Endothelial cell (in vitro differentiated cells): ENCODE measurements at places on chromosomes 2 and 18.

GRCh38 chr2:230161184-230161583 lies 58.6 kb downstream of the SP110 start:
- DNase-seq, result no peak

DNA sequence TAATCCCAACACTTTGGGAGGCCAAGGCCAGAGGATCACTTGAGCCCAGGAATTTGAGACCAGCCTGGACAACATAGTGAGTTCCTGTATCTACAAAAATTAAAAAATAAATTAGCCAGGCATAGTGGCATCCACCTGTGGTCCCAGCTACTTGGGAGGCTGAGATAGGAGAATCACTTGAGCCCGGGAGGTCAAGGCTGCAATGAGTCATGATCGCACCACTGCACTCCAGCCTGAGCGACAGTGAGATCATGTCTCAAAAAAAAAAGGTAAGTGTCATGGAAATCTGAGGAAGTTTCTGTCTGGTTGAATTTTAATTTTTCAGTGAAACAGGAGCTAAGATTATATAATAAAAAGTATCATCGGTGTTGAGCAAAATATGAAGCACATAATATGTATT lies 2.5 kb upstream of the C2orf15 start:
- no peak for DNase-seq

DNA sequence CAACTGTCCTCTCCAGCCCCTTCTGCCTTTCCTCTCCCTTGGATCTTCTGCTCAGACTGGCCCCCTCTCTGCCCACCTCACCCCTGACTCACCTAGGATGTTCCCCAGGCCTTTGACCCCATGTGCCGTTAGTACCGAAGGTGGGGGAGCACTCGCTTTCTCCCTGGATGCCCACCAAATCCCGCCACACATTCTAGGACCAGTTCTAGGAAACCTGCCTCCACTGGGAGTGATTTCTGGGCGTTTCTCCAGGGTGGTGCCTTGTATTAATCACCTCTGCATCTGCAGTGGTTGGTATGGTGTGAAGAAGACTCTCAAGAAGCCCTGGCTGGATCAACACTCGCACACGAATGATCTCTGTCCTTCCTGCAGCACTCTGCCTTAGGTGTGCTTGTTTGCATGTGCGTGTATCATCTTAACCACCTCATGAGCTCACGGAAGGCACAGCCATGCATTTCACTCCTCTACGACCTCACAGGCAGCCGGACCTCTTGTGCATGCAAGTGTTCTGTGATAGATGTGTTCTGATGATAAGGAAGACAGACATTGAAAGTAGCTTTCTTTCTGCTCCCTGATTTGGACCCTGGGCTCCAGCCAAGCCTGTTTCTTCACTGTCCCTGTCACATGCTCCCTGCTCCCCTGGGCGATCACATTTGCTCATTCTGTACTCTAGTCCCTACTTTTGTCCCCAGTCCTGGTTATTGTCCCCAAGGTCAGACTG lies 69.4 kb downstream of the LIPG start:
- DNase-seq, result no peak

GRCh38 chr2:128359841-128360240 lies 41.2 kb upstream of the HS6ST1 start:
- DNase-seq, result no peak

GRCh38 chr18:58687871-58688308 lies 16.6 kb downstream of the MALT1 start:
- no peak for DNase-seq

DNA sequence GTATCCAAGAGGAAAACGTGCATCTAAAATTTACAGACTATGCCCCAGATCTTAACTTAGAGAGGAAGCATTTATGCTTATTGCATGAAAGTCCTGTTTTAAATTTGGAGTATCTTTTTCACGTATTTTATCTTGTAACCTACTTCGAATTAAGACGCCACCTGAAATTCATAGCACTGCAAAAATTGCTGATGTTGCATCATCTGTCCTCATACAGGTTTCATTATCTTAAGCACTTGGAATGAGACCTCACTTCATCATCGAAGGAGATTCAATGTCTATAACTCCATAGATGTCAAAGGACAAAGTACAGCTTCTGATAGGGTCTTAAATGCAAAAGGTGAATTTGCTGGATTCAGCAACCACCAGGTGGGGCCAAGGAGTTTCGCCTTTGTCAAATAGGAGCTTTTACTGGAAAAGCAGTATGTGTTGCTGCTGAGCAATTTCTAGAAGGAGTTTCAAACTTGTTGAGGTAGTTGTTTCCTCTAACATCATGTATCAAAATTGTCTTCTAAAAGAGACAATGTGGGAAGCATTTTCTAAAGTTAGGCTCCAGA lies 106.4 kb upstream of the CCDC85A start:
- DNase-seq, result peak; percentile 58

DNA sequence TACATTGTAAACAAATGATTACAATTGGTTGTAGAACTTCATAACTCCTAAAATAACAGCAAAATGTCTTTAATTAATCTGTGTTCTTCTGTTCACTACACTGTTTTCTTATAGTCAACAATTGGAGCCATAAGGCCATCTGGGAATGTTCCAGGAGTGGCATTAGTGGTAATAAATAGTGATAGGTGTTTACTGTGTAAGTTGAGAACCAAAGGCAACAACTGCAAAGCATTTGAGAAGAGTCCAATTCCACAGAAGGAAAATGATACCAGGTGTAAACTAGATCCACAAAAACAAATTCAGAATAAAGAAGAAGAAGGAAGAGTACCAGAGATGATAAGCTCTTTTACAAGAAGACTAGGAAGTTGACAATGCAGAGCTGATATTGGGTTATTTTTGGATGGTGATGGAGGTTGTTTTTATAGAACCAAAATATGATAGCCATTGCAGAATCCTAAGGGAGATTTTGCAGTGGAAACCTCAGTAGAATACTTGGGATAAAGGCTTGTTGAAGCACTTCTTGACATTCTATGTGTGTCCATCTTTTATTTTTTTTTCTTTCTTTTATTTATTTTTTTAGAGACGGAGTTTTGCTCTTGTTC lies 52.9 kb downstream of the ANTXR1 start:
- DNase-seq, result no peak

GRCh38 chr18:59132810-59133465 lies 6.7 kb upstream of the SEC11C start:
- no peak for DNase-seq

- DNase-seq, result peak; percentile 12
These were observed 9.5 kb downstream of the HK2 start for GRCh38 chr2:74843433-74843832.

- no peak for DNase-seq
These were observed 7.7 kb upstream of the SERPINB8 start for GRCh38 chr18:63962137-63962536.

DNA sequence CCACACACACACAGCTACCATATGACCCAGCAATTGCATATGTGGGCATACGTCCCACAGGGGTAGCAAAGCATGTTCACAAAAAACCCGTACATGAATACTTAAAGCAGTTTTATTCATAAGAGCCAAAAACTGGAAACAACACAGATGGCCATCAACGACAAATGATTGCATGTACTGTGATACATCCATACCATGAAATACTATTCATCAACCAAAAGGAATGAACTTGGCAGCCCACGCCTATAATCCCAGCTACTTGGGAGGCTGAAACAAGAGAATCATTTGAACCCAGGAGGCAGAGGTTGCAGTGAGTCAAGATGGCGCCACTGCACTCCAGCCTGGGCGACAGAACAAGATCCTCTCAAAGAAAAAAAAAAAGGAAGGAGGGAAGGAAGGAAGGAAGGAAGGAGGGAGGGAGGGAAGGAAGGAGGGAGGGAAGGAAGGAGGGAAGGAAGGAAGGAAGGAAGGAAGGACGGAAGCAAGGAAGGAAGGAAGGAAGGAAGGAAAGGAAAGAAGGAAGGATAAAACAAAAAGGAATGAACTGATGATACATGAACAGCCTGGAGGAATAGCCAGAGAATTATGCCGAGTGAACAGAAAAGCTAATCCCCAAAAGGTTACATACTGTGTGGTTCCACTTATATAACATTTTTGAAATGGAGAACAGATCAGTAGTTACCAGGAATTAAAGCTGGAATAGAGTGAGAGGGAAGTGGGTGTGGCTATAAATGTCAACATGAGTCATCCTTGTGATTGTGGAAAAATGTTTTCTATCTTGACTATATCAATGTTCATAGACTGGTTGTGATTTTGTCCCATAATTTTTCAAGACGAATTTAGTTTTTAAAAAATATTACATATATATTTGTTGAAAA lies 19.6 kb upstream of the YPEL5 start:
- DNase-seq, result no peak

GRCh38 chr2:98750593-98751282 lies 19.8 kb upstream of the MGAT4A start:
- no peak for DNase-seq

- DNase-seq, result no peak
These were observed 115.0 kb downstream of the FAM124B start for GRCh38 chr2:224286923-224287322.

GRCh38 chr2:43067254-43068040 lies 159.0 kb downstream of the ZFP36L2 start:
- no peak for DNase-seq

DNA sequence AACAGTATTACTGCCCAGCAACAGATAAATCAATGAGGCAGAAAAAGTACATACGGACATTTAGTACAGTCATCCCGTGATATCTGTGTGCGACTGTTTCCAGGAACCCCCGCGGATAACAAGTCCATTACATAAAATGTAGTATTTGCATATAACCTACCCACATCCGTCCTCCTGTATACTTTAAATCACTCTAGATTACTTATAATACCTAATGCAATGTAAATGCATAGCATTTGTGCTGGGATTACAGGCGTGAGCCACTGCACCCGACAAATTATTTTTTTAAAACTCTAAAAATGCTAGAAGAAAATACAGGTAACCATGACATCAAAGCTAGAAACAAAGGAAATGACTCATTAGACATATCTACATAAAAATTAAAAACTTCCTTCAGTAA lies 91.6 kb downstream of the FAM161A start:
- no peak for DNase-seq

DNA sequence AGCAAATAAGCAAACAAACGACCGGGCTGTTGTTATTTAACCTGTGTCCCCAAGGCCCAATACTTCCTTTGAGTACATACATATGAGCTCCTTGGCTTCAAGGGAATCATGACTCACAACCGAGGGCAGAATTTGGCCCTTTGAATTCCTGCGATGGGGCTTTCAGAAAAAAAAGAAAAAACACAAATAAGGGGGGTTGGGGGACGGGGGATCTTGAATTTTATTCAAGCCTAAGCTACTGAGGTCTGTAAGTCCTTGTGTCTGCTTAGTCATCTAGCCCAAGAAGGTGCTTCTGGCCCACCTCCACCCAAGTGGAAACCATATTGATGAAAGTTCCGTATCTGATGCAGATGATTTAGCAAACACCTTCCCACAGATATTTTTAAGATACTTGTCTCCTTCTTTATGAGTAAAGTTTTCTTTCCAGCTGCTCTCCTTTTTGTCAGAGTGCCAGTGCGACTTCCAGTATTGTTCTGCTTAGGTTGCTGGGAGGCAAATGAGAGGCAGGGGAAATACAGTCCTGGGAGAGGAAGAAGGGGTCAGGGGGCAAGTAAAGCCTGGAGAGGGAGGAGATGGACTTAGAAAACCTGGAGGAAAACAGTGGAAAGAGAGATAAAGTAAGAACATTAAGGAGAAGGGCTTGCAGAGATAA lies 169.6 kb downstream of the ZEB2 start:
- DNase-seq, result peak; percentile 16
